ENCODE measurements at places on chromosomes 5 and 9.
A peak's percentile ranks its signal among the peaks of the same experiment; 100 is the strongest.

DNA sequence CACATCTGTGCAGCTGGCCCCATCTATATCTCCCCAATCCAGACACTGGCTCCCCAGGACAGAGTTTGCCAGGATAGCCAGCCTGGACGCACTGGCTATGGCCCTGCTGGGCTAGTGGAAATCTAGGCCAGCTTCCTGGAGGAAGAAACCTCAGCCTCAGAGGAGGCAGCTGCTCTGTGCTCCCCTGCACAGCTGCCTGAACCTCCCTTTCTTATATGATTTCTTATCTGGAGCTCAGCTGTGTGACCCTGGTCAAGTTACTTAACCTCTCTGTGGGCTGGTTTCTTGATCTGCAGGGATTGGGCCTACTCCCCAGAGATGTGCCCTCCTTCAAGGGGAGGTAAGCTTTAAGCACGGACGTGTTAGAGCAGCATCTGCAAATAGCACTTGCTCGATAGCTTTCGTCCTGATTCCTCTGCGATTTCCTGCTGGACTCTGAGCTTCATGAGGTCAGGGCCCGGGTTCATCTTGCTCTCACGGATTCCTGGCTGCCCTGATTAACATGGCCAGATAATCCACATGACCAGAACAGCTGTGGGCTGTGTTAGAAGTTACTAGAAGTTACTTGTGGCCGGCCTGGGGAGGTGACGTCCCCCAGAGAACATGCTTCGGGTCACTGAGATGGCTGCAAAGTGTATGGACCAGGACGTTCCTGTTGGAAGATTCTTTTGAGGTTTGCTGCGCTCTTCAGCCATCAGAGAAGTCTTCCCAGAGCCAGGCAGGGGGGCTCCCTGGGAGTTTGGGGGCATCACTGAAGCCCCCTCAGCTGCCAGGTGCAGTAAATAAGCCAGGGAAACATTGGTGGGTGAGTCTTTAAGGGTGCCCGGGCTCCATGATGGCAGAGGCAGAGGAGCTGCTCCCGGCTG, 14.5 kb downstream of the C9orf50 start:
- DNase-seq, result no peak

DNA sequence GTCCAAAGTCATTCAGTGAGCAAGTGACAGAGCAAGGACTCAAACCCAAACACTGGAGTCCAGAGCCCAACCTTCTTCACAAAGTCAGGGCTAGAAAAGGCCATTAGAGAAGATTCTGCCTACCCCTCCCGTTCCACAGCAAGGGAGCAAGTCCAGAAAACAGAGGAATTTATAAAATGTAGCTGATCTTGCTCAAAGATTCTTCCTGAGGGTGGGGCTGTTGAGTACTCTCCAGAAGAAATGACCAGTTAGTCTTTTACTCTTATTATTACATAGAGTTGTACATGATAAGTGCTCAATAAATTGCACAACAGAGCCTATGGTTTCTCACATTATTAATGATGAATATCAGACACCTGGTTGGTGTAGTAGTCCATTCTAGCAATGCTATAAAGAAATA, 39.3 kb upstream of the HMHB1 start:
- DNase-seq, result no peak

GRCh38 chr5:150469718-150470469, 20.4 kb upstream of the RPS14 start:
- DNase-seq, result no peak

- no peak for DNase-seq
These were observed 13.6 kb downstream of the CCNH start for GRCh38 chr5:87398981-87399614.

DNA sequence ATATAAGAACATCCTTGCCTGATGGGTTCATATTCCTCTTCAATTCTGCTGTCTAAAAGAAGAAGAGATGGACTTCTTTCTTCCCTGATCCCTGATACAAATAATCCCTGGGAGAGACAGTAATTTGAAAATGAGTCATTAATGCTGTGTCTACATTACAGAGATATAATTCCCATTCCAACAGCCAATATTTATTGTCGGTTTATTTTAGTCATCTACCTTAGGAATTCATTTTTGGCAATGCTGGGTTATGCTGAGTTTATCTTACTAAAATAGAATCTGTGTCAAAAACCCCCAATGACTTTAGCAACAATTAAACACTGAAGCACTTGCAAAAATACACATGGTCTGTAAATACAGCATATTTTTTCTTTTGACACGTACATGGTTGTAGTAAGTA, 23.9 kb downstream of the ZNF474 start:
- DNase-seq, result no peak

DNA sequence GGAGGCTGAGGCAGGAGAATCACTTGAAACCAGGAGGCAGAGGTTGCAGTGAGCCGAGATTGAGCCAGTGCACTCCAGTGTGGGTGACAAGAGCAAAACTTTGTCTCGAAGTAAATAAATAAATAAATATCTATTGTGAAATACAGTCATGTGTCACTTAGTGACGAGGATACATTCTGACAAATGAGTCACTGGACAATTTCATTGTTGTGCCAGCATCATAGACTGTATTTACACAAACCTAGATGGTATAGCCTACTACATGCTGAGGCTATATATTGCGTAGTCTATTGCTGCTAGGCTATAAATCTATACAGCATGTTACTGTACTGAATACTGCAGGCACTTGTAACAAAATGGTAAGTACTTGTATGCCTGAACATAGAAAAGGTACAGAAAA, 61.1 kb upstream of the CCL21 start:
- no peak for DNase-seq

- DNase-seq, result no peak
These were observed 6.3 kb upstream of the ASS1 start for GRCh38 chr9:130438382-130438981.

DNA sequence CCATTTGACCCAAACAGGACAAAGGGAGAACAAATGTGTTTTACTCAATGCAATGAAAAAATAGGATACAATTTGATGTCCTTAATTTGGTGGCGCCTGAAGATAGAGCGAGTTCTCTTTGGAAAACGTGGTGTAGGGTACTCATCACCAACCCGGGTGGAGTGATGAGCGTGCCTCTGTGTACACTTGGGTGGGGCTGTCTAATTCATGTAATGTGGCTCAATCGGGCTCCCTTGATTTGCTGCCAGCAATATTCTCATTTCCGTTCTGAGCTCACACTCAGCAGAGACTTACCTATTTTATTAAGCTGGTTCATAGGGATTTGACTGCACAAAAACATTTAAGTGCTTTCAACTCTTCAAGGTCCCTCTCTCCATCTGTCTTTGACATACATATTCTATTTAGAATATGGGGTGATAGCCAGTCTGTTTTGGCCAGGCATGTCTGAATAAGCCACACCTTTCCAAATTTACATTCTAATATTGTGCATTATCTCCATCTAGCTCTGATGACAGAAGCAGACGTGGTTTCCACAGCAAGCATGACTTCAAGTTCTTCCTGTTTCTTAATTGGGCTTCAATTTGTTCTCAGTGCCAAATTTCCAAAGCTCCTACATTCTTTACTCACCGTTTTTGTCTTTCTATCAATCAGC, 162.5 kb downstream of the IRX2 start:
- DNase-seq, result no peak

- no peak for DNase-seq
These were observed 68.8 kb upstream of the ICE1 start for GRCh38 chr5:5353681-5354080.

GRCh38 chr5:119322948-119323537, 32.8 kb upstream of the TNFAIP8 start:
- DNase-seq, result no peak

DNA sequence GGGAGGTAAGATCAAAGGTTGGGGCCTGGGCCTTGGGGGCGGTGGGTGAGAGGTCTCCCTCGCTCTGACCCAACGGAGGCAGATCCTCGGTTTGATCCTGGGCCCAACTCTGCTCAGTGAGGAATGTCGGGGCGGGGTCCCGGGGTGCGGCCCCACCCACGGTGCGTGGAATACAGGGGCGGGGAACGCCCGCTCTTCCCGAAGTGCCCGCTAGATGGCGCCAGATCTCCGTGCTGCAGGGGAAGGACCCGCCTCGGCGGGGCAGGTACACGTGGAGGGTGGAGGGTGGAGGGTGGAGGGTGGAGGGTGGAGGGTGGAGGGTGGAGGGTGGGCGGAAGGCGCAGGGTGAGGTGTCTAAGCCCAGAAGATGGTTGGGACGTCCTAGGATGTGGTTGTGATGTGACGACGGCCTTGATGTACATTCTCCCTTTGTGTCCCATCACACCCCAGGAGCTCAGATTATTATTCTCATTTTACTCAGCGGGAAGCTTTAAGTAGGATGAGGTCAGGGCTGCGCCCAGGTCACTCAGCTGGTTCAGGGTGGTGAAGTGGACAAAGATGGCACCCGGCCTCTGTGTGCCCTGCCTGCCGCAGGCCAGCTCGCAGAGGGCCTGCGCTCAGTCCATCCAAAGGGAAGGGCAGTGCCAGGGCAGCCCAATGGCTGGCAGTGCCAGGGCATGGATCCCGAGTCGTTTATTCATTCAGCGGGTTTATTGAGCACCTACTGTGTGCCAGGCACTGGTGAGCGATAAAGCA, 9.4 kb upstream of the RPS14 start:
- peak; percentile 91 for DNase-seq

DNA sequence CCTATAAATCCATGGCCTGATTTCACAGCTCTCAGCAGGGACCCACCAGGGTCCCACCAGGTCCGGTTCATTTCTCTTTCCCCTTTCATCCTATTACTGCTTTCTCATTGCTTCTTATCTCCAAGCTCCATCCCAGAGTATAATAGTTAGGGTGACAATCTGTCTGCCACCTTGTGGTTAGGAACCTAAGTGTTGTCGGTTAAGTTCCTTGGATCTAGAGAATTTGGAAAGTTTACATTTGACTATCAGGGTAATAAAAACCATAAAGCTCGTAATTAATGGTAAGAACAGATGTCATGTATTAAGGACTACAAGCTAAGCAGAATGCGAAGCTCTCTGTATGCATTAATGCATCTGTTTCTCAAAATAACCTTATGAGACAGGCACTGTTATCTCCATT, 259.1 kb downstream of the SH3GL2 start:
- DNase-seq, result no peak

GRCh38 chr5:174301848-174302625, 256.5 kb downstream of the NSG2 start:
- no peak for DNase-seq

GRCh38 chr5:140967226-140967893, 1.1 kb downstream of the PCDHAC2 start:
- no peak for DNase-seq

DNA sequence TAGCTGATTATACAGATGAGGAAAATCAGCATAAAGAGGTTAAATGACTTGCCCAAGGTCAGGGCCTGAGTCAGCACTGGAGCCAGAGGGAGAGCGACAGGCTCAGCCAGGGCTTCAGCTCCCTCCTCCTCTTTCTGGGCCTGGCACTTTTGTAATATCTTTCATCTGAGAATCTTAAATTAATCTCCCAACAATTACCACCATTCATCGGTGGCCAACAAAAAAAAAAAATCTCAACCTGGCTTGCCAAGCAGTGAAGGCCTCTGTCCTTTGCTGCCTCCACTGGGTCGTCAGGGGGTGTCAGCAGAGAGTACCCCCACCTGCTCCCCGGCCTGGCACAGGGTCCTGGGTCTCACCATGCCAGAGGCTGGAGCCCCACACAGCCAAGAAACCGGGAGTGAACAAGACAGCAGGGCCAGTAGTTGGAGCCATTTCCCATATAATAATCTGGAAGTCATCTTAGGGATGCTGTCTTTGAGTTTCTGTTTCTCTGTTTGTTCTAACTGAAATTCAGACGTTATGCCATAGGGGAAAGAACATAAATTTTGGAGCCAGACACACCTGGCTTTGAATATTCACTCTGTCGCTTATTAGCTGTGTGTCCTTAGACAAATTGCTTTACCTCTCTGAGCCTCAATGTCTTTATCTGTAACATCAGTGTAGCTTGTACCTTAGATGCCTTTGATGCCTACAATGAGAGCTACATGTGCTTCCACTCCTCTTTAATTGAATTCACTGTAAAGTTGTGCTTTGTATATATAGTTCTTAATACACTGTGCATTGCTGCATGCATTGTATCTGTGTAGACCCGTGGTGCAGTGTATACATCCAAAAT, 299.9 kb upstream of the MSX2 start:
- DNase-seq, result no peak

- DNase-seq, result no peak
These were observed 42.5 kb downstream of the FNIP1 start for GRCh38 chr5:131754363-131754762.

All from progenitor cell of endocrine pancreas (in vitro differentiated cells).